ENCODE measurements at places on chromosomes 1 and 21.

- DNase-seq, result no peak
Measured at GRCh38 chr1:165883056-165883455, 55.6 kb downstream of the UCK2 start.

GRCh38 chr1:57146100-57146499 is 180.3 kb upstream of the C8B start:
- DNase-seq, result no peak

DNA sequence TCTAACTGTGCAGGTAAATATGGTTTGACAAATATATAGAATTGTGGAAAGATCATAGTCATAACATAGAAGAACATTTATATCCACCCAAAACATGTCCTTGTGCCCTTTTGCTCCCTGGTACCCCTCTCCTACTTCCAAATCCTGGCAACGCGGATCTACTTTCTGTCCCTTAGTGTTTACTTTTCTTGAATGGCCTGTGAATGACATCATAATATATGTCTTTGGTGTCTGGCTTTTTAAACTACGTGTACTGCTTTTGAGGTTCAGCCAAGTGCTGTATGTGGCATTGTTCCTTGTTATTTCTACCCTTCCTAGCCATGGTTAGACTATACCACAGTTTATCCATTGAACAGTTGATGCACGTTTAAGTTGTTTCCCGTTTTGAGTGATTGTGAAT is 155.6 kb downstream of the SDCCAG8 start:
- DNase-seq, result peak; percentile 11

- no peak for DNase-seq
Measured at GRCh38 chr1:167805041-167805556, 83.3 kb downstream of the MPZL1 start.

- DNase-seq, result peak; percentile 76
Measured at GRCh38 chr1:45018599-45019230, 6.7 kb downstream of the UROD start.
